ENCODE measurements at places on chromosomes 5 and 9. TPM values are rescaled to one million over a fixed set of nuclear protein-coding genes. Genes with fewer than 3 reads are reported as not detected.

CCDC152 gene
- 10.2 TPM for total RNA-seq

PRRC1 gene
- total RNA-seq: 79.0 TPM

EIF4E1B gene
- total RNA-seq: 0.63 TPM

TLR4 gene
- 0.17 TPM for total RNA-seq

GHR gene
- total RNA-seq: 0.19 TPM

LRRTM2 gene
- total RNA-seq: not detected

SEMA4D gene
- total RNA-seq: 70.4 TPM

TSSK1B gene
- total RNA-seq: not detected

CREBRF gene
- 5.0 TPM for total RNA-seq

HTR1A gene
- 3.8 TPM for total RNA-seq

ROR2 gene
- 4.3 TPM for total RNA-seq

DNA sequence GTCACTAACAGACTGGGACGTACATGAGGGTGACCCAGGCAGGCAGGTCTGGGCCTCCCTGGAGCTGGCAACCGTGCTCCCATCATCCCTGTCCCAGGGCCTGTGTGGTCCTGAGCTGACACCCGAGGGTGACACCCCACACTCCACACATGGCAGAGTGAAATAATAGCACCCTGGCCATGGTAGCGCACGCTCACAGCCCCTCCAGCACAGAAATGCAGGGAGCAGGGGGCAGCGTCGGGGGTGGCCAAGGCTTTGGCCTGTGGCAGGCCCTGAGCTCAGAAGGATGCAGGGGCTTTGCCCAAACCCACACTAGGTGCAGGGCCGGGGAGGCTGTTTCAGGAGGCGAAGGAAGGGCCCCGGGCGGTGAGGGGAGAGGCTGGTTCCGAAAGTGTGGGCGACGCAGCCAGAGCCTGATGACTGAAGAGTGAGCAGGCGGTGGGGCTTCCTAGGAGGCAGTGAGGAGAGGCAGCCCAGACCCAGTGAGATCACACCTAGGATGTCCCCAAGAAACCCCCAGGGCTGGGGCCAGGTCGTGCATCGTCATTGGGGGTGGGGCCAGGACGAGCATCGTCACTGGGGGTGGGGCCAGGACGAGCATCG is 12.9 kb downstream of the OR2V2 start:
- DNase-seq: peak; percentile 80

GRCh38 chr9:84315278-84315877 is 25.2 kb downstream of the SLC28A3 start:
- DNase-seq: peak; percentile 65

DNA sequence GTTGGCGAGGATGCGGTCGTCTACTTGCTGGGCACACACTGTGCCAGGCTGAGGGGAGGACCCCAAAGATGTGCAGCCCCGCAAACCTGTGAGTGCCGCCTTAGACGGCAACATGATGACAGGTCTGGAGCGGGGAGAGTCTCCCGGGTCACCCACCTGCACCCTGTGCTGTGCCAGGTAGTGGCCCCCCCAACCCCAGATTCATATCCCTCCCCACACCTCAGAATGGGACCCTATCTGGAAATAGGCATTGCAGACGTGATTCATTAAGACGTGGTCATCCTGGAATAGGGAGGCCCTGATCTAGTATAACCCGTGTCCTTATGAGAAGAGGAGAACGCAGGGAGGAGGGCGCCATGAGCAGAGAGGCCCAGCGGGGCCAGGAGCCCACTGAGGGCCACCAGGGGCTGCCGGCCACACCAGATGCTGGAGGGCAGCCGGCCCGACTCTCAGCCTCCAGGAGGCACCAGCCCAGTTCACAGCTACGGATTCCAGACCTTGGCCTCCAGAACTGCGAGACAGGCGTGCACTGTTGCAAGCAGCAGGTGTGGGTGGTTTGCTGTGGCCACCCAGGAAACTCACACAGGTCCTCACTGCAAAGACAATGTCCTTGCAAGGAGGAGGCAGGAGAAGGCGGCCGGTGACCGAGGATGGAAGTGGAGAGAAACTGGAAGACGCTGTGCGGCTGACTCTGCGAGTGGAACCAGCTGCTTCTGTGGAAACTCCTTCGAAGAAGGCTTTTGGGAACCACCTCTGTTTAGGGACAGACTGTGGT is 131.9 kb upstream of the LPCAT1 start:
- DNase-seq: no peak

DNA sequence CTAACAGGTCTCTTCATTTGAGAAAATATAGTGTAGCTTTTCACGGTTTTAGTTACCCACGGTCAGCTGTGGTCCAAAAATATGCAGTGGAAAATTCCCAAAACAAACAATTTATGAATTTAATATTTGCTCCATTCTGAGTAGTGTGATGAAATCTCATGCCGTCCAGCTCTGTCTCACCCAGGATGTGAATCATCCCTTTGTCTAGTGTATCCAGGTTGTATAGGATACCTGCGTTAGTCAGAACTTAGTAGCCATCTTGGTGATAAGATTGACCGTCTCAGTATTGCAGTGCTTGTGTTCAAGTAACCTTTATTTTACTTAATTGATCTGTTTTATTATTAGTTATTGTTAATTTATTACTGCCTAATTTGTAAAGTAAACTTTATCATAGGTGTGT is 41.1 kb downstream of the NDUFS4 start:
- DNase-seq: no peak

DNA sequence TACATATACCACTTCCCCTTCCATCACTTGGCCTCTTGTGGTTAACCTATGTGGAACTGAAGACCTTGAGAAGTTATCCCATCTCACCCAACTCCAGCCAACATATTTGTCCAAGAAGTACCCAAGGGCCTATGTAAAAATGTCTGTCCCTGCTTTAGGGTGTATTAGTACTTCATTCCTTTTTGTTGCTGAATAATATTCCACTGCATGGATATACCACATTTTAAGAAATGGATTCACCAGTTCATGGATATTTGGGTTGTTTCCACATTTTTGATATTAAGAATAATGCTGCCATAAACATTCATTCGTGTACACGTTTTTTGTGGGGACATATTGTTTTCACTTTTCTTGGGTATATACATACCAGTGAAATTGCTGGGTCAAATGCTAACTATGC is 28.6 kb downstream of the IDNK start:
- DNase-seq: no peak

DNA sequence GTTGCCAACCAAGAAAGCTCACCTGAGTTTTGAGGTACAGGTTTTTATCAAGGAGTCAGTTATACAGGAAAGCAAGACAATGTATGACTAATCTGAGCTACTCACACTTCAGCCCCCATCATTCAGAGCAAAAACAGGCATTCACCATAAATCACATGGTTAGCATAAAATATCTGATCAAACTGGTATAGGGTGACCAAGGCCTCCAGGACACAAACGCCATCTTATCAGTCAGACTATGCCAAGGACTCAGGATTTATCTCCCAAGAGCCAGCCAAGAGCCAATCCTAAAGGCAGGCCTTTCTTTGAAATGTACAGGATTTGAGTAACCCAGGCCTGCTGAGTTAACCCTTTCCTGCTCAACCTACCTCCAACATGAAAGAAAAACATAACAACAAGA is 313.0 kb upstream of the NREP start:
- DNase-seq: peak; percentile 1

DNA sequence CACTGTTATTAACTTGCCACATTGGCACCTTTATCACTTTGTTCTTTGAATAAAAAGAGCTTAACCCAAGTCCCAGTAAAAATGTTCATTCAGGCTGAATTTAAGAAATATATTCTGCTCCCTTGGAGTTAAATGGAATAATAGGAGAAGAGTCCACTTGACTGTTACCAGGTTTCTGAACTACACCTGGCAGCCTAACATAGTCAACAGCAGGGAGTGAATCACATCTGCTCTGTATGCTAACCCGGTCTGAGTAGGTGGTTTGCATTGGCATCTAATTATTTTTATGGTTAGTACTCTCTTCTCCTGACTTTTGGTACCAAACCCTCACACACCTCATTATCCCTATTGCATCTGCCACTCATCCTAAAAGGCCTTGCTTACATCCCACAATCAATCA is 86.7 kb downstream of the STK32A start:
- no peak for DNase-seq

DNA sequence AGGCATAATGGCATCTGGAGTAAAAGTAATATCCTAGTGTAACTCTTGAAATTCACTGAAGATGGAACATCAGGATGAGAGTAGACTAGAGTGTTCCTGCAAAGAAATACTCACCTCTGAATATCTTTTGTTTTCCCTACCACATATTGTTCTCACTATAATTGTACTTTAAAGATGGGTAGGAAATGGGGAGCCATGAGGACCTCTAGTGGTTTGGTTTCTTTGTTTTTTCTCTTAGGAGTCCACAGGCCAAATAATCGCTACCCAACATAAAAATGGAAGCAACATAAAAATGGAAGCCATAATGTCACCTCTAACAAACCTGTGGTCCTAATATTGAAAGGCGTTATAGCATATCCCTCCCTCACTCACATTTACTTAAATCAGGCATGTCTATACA is 2375.8 kb downstream of the MAT2B start:
- no peak for DNase-seq

DNA sequence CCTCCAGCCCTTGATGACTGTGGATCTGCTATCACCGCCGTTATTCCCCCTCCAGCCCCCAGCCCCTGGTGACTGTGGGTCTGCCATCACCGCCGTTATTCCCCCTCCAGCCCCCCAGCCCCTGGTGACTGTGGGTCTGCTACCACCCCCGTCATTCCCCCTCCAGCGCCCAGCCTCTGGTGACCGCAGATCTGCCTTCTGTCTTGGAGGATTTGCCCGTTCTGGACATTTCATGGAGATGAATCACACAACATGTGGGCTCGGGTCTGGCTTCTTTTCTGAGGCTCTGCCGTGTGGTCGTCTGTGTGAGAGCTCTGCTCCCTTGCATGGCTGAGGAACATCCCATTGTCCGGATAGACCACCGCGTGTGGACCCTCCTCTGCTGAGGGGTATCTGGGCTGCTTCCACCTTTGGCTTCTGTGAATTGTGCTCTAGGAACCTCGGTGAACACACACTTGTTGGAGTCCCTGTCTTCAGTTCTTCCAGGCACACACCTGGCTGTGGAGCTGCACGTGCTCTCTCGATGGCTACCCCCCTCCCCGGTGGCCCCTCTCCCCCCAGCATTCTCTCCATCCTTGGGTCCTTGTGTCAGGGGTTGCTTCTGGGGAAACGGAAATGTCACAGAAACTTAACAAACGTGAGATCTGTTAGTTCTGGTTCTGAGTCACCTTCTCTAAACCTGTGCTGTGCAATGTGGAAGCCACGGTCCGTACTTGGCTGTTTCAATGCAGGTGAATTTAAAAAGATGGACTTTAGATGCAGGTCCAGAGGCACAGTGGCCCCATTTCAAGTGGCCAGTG is 105.3 kb upstream of the COL5A1 start:
- DNase-seq: no peak

GRCh38 chr9:114366334-114367128 is 21.3 kb downstream of the AKNA start:
- no peak for DNase-seq

DNA sequence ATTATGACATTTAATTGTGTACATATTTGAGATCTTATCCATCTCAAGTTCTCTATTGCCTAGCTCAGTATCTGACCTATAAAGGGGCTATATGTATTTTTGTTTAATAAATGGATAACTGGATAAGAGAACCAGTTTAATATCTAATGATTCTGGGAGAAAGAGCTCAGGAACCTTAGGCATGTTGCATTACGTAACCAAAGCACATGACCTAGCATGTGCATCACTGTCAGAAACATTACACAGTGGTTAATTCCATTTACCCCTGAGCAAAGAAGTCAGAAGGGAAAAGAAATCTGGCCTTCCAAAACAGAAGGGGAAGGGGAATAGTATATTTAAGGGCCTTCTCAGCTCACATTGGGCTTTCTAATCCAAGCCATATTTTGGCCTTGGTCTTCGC is 12.3 kb downstream of the PAPPA start:
- no peak for DNase-seq

GRCh38 chr5:180340856-180341255 is 12.3 kb downstream of the GFPT2 start:
- no peak for DNase-seq

DNA sequence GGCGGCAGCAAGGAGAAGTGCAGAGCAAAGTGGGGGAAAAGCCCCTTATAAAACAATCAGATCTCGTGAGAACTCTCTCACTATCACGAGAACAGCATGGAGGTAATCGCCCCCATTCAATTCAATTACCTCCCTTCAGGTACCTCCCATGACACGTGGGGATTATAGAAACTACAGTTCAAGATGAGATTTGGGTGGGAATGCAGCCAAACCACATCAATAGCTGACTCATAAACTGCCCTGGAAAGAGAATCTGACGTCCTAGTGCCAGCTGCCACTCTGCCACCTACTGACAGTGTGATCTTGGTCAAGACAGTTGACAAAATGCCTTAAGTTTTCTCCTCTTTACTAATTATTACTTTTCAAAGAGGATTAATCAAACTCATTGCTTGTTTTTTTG is 128.3 kb downstream of the GPBP1 start:
- no peak for DNase-seq

All from H1 (cell line).